ENCODE measurements at places on chromosomes 1 and 21.

GRCh38 chr1:170765279-170765678 is 101.3 kb downstream of the PRRX1 start:
- DNase-seq = no peak

DNA sequence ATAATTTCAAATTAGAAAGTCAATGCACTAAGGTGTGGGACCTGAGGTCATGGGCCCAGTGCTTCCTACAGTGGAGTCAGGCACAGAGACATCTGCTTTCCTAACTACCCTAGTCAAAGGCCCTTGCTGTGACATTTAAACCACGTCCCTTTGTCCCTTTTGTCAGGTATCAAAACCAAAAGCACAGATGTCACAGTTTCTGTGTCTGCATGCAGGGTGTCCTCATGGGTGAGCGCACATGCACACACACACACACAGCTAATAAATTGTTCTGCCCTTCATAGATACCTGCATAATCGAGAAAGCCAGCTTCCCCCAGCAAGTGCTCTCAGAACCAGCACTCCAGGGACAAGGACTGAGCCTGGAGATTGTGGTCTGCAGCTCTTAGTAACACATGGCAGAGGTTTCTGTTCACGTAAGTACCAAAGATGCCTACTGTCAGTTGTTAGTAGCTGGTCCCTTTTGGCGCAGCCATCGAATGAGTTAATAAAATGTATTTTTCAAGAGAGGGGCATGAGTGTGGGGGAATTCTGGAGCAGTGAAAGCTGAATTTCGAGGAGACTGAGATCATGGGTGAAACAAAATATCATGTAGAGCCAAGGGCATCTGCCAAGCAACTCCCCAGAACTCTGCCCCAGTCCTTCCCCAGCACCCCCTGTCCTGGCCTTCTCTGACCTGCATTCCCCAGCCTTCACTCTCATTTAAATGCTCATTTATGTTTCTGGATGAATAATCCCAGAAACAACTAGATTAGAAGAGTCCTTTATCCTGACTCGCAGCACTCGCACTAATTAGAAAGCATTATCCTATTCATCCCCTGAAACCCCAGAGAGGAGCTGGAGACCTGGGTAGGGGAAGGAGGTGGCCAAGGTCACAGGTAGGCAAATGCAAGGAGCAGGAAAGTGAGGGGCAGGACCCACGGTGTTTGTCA is 25.5 kb downstream of the TNR start:
- DNase-seq = no peak

- no peak for DNase-seq
These were observed 53.0 kb downstream of the DAP3 start for GRCh38 chr1:155741908-155742307.

DNA sequence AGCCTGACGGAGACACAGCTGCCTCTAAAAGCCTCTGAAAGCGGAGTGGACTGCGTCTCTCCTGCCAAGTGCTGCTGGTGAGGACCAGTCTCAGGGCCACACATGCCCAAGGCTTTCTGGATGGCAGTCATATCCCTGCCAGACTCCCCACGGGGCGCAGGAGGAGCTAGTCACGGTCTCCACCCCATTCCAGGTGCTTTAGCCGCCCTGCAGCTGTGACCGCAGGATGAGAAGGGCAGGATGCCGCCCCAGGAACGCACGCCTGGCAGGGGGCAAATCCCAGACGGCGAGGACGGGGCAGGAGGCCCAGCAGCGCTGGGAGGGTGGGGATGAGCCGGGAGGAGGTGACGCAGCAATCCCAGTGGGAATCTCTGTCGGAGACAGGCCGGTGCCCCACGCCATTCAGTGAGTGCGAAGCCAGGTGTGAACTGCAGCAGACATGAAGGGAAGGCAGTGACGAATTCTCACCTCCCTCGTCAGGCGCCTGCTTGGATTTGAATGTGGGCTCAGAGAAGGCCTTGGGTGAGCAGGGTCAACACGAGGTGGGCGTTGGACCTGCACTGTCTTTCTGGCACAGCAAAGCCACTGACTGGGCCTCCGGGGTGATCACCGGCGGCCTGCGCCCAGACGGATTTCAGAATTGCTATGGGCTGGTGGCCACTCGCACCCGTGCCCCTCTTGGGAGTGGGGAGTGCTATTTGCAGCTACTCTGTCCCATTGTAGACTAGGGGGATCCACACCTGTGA is 38.5 kb upstream of the SLC19A1 start:
- DNase-seq = no peak

GRCh38 chr21:44377201-44377921 is 23.9 kb downstream of the TRPM2 start:
- DNase-seq = no peak

- DNase-seq = no peak
These were observed 30.1 kb upstream of the DUSP23 start for GRCh38 chr1:159750621-159751020.

- no peak for DNase-seq
These were observed 2204.3 kb downstream of the MRPL39 start for GRCh38 chr21:23402929-23403520.

Measured in germinal center (tissue), 1 donor.